Sciatic nerve (tissue), 2 donors: ENCODE measurements at places on chromosomes 11 and 22. TPM values are rescaled to one million over a fixed set of nuclear protein-coding genes. Genes with fewer than 3 reads are reported as not detected.

- DNase-seq, result peak; percentile 88
These were observed 87.0 kb upstream of the BLID start for GRCh38 chr11:122202951-122203456.

EFCAB6 gene
- 4.4 TPM for total RNA-seq

FGF19 gene
- not detected for total RNA-seq

- DNase-seq, result no peak
These were observed 65.5 kb downstream of the GRIK4 start for GRCh38 chr11:120577041-120577440.

SLC29A2 gene
- 2.3 TPM for total RNA-seq
